ENCODE measurements at places on chromosomes 1 and 21.

- no peak for DNase-seq
Observed at GRCh38 chr1:199858171-199858570, 169.3 kb upstream of the NR5A2 start.

- DNase-seq: no peak
Observed at GRCh38 chr21:37095821-37096220, 22.8 kb downstream of the TTC3 start.

DNA sequence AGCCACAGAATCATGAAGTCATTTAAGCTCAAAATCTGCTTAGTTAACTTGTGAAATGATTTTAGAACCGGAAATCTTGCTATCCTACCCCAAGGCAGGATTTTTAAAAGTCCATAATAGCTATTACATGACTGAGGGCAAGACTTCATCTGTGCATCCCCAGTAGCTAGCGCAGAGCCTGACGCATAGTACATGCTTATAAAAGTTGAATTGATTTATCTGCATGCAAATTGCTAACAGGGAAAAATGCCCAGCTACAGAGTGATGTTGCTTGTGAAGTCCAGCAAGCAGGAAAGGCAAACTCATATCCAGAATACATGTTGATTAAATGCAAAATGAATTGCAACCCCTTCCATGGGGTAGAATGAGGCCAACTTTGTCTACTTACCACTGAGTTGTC is 8.1 kb upstream of the MAP1LC3C start:
- no peak for DNase-seq

GRCh38 chr1:112079446-112079845 is 90.0 kb upstream of the KCND3 start:
- no peak for DNase-seq

- DNase-seq: no peak
Observed at GRCh38 chr1:8871965-8872399, 6.5 kb downstream of the ENO1 start.

DNA sequence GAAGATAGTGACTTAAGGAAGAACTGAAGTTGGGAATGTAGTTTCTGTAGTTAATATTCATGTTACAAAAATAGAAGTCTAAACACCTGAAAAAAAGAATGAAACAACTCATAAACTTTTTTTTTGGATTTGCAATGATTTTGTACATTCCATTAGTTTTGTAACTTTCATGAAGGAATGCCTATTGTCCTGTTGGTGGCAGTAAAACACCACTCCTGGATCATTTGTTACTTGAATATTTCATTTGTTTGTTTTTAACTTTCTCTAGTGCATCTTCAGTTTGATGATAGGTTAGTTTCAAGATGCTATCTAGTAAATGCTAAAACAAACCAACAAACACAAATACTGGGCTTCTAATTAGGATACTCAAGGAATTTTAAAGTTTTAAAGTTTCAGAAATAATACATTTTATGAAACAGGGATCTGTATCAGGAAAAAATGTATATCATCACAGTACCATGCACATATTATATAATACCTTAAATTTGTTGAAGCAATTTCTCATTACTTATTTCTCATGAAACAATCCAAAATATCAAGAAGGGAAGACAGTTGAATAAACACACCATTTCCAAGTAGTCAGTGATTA is 229.7 kb upstream of the CACYBP start:
- DNase-seq: no peak

DNA sequence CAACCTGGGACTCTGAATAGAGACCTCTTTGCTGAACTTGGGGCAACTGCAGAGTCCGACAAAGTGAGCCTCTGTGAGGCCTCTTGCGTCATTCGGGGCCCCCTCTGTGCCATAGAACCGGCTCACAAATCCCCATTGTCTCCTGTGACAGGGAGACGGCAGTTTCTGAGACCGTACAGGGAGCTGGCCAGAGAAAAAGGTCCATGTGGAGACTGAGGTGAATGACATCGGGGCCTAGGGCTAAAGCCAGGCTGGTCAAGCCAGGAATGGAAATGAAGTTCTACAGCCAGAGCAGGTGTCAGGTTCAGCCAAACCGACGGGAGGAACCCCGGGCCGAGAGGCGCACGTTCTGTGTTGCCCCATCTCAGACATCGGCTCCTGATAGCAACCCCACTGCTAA is 37.1 kb upstream of the TRIM67 start:
- DNase-seq: no peak

- no peak for DNase-seq
Observed at GRCh38 chr1:212958175-212958574, 7.8 kb downstream of the VASH2 start.

- DNase-seq: no peak
Observed at GRCh38 chr1:29121516-29121935, 2.2 kb downstream of the TMEM200B start.

- no peak for DNase-seq
Observed at GRCh38 chr1:40690771-40691537, 550 bp upstream of the NFYC start.

DNA sequence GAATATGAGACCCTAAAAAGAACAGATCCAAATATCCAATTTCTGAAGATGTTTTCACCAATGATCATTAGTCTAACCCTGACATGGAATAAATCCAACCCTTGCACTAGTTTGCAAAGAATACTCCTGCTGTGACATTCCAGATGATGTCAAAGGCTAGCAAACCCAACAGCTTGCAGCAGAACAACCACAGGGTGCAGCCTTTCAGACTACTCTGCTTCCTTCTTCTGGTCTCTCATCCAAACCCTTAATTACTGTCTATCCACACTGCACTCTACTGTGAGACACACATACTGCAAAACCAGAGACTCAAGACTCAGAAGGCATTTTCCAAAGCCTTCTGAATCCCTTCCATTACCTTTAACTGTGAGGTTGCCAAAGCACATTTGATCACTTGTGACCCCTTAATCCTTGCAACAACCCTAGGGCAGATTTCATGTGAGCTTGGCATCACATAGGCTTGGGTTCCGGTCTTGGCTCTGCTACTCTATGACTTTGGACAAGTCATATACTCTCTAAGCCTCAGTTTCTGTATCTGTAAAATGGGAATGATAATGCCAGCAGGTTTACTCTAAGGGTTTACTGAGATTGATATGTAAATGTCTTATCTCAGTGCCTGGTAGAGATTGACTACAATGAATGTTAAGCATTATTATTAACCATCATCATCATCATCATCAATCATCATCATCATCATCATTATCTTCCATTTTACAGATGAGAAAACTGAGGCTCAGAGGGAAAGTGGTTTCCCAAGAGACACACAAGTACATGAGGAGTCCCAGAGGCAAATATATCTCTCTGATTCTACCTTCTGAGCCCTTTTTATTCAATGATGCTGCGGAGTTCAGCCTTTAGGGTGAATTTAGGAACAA is 94.5 kb downstream of the SYF2 start:
- DNase-seq: no peak

GRCh38 chr1:200082329-200082728 is 54.8 kb downstream of the NR5A2 start:
- DNase-seq: no peak

- DNase-seq: no peak
Observed at GRCh38 chr21:45632637-45633251, 10.8 kb upstream of the PCBP3 start.

DNA sequence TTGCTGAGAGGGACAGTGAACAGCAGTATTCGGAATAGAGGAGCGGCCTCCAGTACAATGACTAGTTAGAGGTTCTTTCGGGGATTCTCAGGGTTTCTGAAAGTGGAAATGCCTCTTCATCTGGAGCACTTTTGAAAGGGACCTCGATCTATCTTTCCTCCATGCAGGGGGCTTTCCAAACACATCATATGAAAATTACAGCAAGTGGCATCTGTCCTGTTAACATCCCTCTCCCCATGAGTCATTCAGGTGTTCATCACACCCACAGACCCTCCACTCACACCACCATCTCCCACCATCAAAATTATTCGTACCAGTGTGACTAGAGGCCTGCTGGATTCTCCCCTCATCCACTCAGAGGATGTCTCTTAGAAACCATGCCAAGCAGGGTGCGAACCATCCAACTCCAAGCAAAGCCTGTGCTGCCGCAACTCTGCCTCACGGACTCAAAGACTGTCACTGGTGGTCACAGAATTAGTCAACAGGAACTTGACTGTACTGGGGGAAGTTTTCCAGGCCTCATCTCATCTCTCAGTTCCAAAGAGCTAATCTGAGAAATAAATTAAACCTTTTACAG is 211.1 kb downstream of the MRPL39 start:
- DNase-seq: no peak

GRCh38 chr21:25402134-25402961 is 204.9 kb downstream of the MRPL39 start:
- no peak for DNase-seq

DNA sequence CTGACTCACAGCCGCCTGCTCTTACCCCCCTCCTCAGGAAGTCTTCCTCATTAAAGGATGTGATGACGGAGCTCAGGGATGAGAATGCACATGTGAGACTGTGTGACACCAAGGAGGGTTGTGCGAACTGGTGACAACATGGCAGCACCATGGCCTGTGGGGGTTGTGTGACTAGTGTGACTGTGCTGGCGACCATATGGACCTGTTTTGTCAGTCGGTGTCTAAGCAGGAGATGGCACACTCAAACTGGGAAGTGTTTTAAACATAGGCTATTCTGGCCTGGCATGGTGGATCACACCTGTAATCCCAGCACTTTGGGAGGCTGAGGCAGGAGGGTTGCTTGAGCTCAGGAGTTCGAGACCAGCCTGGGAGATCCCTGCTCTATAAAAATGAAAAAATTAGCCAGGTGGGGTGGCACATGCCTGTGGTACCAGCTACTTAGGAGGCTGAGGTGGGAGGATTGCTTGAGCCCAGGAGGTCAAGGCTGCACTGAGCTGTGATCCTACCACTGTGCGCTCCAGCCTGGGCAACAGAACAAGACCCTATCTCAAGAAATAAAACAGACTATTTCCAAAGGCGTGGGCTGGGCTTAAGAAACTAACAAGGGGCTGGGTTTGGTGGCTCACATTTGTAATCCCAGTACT is 7.4 kb downstream of the TRNP1 start:
- no peak for DNase-seq

DNA sequence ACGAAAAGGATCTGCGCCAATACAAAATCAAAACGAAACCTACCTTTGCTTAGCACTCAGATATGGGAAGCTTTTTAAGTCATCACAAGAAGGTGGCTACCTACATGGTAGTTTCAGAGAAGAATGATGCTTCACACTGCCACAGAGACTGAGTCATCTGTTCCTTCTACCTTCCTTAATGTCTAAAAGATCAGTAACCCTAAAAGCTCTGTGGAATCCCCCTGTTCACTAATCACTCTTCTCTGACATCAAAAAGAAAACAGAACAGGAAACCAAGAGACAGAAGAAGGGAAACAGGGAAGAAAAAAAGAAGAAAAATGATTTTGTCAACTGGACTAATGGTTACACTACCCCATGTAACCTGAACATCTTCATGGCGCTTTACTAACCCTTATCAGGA is 177.2 kb downstream of the SMYD3 start:
- no peak for DNase-seq

GRCh38 chr1:225458222-225458631 is 30.4 kb upstream of the LBR start:
- no peak for DNase-seq

DNA sequence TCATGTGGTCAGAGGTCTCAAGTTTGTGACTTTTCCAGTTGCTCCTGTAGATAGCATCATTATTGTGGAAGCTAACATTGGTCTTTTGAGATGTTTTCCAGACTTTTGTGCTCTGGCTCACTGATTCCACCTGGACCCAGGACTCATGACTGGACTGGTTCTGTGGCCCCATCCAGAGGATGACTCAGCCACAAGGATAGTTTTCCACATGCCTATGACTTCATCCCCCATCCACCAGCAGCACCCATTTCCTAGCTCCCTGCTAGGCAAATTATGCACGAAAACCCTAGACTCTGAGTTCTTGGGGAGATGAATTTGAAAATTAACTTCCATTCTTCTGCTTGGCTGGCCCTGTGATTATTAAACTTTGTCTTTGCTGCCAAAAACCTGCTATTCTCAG is 949.3 kb downstream of the MRPL39 start:
- no peak for DNase-seq

GRCh38 chr1:4825800-4826450 is 171.5 kb downstream of the AJAP1 start:
- DNase-seq: no peak

DNA sequence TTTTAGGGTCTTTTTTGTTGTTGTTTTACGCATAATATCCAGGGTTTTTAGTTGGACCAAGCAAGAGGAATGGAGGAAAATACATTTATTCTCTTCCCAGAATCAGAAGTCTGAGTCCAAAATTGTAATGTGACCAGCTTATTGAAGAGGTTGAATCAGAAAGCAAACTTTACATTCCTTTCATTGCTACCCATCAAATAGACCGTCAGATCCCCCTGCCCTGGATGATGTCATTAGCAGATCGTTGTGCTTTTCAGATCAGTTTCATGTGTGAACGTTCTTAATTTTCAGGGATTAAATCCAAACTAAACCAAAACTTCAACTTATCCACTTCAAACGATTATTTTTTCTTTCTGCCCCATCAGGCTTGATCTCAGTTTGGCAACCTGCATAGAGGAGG is 85.7 kb upstream of the NGF start:
- DNase-seq: no peak

GRCh38 chr1:173414136-173414535 is 63.0 kb upstream of the PRDX6 start:
- no peak for DNase-seq

DNA sequence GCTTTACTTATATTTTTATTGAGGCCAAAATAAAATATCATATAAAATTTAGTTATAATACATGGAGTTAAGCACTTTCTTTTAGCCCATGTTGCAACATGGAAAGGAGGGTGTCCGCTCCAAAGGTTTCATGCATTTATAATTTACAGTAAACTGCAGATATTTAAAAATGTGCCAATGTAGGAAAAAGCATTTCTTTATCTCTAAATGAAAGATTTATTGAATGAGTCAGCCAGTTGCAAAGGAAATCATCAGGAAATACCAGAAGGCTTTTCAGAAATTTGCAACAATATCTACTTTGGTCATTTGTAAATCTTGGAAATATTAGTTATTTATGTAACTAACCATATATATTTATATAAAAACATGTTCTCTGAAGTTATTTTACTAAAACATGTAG is 12.1 kb downstream of the ATP6V1G3 start:
- no peak for DNase-seq

DNA sequence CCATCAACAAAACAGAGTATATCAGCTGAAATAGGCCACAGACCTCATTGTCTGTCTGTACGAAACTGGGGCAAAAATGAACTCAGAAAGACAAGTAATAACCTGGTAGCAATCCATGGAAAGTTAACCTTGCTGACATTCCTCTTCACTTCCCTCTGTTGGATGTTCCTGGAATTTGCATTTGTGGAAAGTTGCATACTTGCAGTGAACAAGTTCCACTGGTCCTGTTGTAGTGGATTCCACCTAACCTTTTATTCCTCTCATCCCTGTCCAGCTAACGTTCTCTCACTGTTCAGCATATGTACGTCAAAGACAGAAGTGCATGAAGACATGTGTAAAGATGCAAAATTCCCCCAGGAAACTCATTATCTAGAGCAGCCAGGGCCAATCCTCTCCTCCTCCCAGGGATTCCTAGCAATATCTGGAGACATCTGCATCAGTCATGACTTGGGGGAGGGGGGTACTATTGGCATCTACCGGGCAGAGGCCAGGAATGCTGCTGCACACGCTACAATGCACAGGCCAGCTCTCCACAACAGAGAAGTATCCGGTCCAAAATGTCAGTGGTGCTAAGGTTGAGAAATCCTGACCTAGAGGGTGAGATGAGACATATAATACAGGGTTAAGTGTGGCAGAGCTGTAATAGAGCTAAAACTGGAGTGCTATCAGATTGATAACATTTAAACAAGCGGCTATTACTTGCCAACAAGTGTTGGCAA is 8.2 kb downstream of the LPAR3 start:
- no peak for DNase-seq

- no peak for DNase-seq
Observed at GRCh38 chr1:186887203-186887602, 58.5 kb downstream of the PLA2G4A start.

All from T-helper 17 cell (primary cell).